ENCODE measurements at places on chromosomes 3 and 15. TPM values are rescaled to one million over a fixed set of nuclear protein-coding genes. Genes with fewer than 3 reads are reported as not detected.
A peak's percentile ranks its signal among the peaks of the same experiment; 100 is the strongest.

GRCh38 chr15:43085921-43086320 is 19.9 kb downstream of the UBR1 start:
- no peaks in the 10 kb centered on the region for H3K27me3 ChIP-seq
- no peaks in the 10 kb centered on the region for H3K4me1 ChIP-seq
- H3K36me3 ChIP-seq: peaks cover 26% of the 10 kb centered on the region

DNA sequence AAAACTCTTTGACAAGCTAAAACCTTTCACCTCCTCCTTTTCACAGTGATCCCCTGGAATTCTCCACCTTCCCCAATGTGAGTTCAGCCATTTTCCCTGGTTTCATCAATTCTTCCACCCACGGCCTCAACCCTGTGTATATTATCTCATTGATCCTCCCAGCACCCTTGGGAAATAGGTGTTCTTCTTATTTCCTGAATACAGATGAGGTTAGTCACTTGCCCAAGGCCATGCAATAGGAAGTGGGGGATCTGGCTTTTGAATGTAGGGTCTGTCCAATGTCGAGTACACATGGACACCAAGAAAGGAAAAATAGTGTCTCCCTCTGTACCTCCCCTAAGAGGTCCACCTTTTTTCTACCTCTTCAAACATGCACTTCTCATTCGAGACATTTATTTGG is 262.8 kb upstream of the ST8SIA2 start:
- H3K27ac ChIP-seq: no peak overlapping the region
- no peaks in the 10 kb centered on the region for H3K4me1 ChIP-seq
- DNase-seq: no peak
- peaks cover 35% of the 10 kb centered on the region for H3K27me3 ChIP-seq
- H3K36me3 ChIP-seq: no peaks in the 10 kb centered on the region

GRCh38 chr3:42022355-42022754 is 60.5 kb upstream of the ULK4 start:
- H3K4me3 ChIP-seq: no peak overlapping the region
- DNase-seq: no peak
- no peaks in the 10 kb centered on the region for H3K36me3 ChIP-seq

DNA sequence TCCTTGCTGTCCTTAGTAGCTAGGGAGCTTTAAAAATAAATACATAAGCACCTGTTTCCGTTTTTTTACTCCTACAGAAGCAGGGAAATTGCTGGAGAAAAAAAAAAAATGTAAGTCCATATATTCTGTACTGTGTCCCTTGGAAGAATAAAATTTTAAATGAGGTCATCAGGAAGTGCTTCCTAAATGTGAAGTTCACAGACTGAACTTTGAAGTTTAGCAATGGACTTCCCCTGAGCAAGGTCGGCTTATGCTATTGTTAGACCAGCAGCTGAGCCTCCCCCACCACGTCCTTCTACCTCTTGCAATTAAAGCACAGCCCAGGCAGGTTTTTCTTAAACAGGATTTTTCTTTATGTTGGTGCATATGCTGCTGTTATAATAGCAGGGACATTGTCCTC is 26.3 kb downstream of the LIPC start:
- H3K36me3 ChIP-seq: no peaks in the 10 kb centered on the region
- H3K27ac ChIP-seq: peak overlapping the region; percentile 96
- no peaks in the 10 kb centered on the region for H3K27me3 ChIP-seq
- DNase-seq: no peak

LZTFL1 gene
- 14.2 TPM for total RNA-seq
